GM19239 (cell line): ENCODE measurements at places on chromosomes 12 and 14.

- no peak for DNase-seq
These were observed 7.7 kb downstream of the CAPS2 start for GRCh38 chr12:75322464-75322863.

- DNase-seq: no peak
These were observed 56.8 kb downstream of the CDK17 start for GRCh38 chr12:96343347-96343954.

DNA sequence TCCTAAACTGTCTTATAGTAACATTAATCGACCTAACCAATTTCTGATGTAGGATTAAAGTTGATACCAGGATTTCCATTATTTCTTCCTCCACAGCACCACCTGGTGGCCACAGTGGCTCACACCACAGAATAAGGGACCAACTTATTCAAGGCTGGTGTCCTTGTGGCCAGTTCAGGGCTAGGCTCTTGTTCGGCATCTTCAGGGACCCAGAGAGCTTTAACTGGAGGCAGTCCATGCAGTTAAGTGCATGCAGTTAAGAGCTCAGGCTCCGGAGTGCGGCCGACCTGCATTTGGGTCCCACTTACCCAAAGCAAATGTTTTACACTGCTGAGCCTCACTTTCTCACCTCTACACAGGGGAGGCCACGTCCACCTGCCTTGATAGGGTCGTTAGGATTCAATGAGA lies 42.0 kb upstream of the GPR68 start:
- DNase-seq: peak; percentile 73

- no peak for DNase-seq
These were observed 453.8 kb downstream of the TMEM121 start for GRCh38 chr14:105980224-105980623.

DNA sequence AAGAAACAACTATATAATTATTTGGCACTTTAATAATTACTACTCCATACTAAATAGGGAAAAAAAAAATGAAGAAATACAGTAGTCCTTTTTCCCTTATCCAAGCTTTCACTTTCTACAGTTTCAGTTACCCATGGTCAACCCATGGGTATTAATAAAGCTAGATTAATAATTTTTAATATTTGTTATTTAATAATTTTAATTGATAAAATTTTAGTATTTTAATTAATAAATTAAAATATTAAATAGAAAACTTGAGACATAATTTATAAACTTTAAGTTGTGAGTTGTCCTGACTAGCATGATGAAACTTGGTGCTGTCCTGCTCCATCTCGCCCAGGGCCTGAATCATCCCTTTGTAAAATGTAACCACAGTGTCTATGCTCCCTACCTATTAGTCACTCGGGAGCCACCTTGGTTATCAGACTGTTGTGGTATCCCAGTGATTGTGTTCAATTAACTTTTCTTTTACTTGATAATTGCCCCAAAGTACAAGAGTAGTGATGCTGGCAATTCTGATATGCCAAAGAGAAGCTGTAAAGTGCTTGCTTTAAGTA lies 71.8 kb downstream of the PAWR start:
- DNase-seq: no peak

GRCh38 chr12:104656383-104656782 lies 199.6 kb downstream of the CHST11 start:
- no peak for DNase-seq

DNA sequence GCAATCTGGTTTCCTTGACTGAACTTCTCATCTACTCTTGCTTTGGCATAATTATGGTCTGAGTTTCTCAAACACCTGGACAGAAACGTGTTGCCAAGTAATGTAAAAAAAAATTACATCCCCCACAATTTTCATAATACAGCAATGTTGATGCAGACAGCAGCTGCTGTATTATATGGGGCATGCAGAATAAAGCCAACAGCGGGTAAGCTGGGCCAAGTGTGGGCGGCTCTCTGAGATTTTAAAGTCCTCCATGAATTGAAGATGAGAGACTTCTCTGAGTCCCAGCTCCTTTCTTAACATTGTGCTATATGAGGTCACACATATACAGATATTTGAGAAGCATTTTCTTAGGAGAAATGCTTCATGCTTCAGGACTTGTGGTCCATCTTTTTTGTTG lies 881.2 kb downstream of the GALC start:
- DNase-seq: no peak

- DNase-seq: no peak
These were observed 28.2 kb downstream of the LTBP2 start for GRCh38 chr14:74583689-74584434.

DNA sequence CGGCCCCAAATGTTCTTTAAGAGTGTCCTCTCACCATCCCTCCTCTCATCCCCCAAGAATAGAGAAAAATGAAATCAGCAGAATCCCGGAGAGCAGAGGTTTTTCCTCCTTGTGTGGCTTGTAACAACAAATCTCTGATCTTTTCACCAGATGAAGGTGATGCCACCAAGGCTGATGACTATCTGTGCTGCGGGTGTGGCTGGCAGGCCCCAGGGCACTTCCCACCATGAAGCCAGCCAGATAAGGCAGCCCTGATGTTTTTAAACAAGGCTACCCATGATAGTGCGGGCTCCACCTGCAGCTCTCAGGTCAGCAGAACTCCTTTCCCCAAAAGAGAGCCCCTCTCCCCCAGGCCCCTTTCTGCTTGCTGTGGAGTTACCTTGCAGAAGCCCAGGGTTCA lies 58.0 kb upstream of the PARP11 start:
- no peak for DNase-seq
